ENCODE measurements at places on chromosomes 6 and 20.

DNA sequence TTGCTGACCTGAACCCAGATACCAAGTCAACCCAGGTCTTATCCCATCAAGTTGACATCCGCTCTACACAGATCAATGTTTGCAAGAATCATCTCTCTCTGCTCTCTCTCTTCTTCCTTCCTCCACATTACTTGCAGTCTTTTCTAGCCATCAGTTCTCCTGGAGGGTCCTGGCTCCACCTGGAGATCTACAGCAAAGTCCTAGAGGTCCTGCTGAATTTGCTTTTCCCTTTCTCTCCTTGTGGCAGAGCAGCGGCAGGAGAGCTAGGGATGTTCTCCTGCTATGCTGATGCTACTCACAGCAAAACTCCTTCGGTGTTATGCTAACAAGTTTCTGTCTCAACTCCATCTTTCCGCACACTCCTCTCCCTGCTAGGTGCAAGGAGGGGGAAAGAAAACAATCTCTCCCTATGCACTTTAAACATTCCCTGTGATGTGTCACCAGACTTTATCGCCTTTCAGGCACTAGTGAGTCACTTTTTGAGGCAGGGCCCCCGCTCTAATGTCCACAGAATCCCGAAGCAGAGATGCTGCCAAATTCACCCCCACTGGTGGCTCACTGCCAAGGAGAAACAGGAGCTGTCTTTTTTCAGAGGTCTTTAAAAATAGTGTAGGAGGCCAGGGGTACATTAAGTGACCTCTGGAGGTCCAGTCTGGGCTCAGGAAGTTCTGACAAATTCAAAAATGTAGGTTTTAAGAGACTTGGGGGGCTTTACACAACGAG, 62.6 kb downstream of the FAM50B start:
- DNase-seq, result no peak

DNA sequence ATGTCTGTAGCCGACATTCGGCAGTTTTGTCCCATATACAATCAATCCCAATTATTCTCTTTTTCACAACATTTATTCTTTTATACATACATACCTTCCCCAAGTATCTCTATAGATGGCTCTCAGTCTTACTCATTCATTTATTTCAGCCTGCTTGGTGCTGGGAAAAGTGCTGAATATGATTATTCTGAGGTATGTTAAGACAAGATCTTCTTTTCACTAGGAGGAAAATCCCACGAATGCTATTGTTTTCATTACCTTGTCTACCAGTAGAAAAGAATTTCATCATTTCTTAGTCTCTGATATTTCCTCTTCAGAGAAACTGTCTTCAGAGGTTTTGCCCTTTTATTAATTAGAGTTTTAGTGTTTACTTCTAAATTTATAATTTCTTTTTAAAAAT, 13.7 kb upstream of the BPIFA3 start:
- DNase-seq, result no peak

- no peak for DNase-seq
Measured at GRCh38 chr20:62758226-62758912, 37.9 kb upstream of the MRGBP start.

DNA sequence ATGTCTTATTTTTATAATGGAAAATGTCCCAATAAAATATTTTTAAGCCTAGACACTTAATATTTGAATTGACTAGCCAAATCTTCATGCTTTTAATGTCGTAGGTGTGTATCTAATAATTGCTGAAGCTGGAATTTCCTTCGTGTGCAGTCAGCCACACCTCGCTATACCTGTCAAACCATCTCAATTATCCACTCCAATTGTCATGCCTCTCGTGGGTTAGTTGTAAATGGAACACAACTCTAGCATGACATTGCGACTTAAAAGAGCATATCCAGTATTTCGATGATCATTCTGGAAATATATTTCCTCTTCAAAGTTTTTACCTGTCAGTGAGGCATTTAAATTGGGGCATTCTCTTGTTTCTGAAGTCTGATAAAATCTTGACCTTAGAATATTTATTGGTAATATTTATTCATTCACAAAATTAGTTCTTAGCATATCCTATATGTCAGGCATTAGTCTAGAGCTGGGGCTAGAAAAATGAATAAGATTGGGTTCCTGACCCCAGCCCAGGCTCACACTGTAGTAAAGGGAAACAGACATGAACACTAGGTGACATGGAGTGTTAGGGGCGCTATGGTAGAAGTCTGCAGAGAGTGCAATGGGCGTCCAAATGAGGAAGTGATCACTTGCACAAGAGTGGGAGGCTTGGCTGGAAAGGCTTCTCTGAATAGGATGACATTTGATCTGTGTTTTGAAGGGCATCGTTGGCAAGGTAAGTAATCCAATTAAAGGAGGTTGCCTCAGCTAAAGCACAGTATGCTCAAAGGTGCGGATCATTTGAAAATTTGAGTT, 11.0 kb upstream of the CFAP206 start:
- no peak for DNase-seq

- DNase-seq, result no peak
Measured at GRCh38 chr6:27163834-27164233, 83.7 kb upstream of the PRSS16 start.

GRCh38 chr20:18908109-18908508, 94.5 kb downstream of the SCP2D1 start:
- DNase-seq, result no peak
